GM23338 (cell line): ENCODE measurements at places on chromosomes 6 and 20.

DNA sequence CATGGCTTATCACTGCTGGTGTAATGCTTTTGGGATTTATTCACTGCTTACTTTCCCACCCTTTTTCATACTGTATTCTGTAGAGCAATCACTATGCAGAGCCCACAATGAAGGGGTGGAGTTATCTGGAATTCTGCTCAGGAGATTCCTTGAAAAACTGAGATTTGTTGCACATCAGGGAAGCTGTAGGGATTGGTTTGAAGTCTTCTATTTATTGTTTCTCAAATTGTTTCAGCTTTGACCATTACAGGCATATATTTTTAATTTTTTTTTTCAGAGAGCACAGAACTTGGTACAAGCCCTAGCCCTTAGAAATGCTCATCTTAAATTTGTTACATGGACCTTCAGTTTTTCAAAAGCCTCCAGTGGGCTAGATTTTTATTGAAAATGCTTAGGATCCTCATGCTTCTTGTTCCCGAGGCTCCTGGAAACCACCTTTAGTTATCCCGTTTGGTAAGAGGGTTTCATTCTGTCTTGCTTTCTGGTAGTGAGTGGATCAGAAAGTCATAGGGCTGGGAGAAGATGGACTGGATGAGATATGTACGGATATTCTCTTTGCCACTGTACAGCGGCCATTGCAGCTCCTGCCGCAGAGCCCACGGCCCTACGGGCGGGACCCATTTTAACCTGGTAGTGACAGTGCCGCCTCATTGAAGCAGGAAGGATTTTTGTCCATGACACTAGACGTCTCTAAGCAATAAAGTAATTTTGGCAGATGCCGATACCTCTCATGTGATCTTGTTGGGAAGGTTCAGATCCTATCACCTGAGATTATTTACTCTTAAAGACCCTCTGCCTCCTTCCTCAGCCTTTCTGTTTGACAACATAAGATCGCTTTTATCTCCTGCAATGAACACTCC lies 45.3 kb upstream of the ZNF184 start:
- no peak for DNase-seq

GRCh38 chr6:107731422-107732319 lies 92.4 kb downstream of the SCML4 start:
- no peak for DNase-seq

DNA sequence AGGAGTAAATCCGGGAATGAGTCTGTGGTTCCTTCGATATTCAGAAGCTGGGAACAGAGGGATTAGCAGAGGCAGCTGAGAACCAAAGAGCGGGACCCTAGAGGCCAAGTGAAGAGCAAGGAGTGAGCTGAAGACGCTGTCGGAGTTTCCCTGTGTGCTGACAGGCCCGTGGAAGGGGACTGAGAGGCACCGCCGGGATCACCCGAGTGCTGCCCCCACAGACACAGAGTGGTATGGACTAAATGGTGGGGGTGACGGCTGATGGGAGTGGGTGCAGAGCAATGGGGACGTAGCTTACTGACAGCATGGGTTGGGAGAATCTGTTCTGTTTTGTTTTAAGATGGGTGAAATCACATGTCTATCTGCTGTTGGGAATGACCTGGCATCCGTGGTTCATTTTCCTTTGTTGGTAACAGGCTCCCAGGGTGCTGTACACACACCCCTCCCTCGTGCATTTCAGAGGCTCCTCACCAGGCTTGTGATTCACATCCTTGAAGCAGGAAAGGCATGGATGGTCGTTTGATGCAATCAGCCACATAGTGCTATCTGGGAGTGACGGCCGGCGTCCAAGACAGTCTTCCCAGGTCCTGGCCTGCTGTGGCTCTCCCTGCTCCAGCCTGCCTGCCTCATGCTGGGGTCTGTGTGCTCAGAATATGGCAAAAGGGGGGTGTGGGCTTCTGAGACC lies 97.4 kb downstream of the THBS2 start:
- DNase-seq: no peak

GRCh38 chr20:45300961-45301360 lies 5.7 kb upstream of the RBPJL start:
- DNase-seq: peak; percentile 89

DNA sequence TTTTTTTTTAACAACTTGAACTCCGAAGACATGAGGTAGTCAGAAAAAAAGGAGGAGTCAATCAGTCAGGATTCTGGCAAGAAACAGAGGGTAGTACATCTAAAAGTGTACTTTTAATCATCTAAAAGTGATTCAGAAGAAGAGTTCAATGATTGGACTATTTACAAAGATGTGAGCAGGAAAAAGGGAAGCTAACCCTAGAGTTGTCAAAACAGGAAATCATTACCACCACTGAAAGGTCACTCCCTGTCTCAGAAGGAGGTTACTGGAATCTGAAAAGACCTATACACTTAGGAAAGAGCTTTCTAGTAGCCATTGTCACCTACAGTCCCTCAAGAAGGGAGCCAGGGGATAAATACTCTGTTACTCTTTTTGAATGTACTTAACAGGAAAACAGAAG lies 16.7 kb upstream of the LMBRD1 start:
- DNase-seq: no peak

GRCh38 chr6:6878887-6879585 lies 228.7 kb upstream of the RREB1 start:
- DNase-seq: no peak

GRCh38 chr20:48325656-48326433 lies 502.0 kb downstream of the PREX1 start:
- DNase-seq: no peak

- DNase-seq: no peak
Measured at GRCh38 chr6:126955621-126956020, 162.8 kb upstream of the RSPO3 start.

- no peak for DNase-seq
Measured at GRCh38 chr20:1735417-1736089, 78.0 kb upstream of the SIRPG start.

- no peak for DNase-seq
Measured at GRCh38 chr6:87807475-87807874, 105.4 kb upstream of the AKIRIN2 start.

- peak; percentile 83 for DNase-seq
Measured at GRCh38 chr6:35294308-35294945, 3.2 kb upstream of the DEF6 start.

- no peak for DNase-seq
Measured at GRCh38 chr6:82211326-82211725, 36.2 kb downstream of the IBTK start.

DNA sequence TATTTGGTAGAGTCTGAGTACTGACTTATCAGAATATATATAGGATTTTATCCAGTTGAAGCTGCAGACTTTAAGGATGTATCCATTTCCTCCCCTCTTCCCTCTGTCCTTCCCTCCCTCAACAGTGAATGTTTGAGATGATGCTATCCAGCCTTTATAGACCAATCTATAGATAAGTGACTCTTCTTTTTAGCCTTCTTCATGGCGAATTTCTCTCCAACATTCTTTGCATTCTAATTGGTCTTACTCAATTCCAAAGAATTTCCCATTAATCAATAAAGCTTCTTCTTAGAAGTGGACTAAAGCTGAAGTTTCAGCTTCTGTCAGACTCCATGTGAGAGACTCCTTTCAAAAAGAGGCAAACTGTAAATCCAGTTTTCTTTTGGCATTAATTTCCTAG lies 99.3 kb downstream of the AIG1 start:
- DNase-seq: peak; percentile 10

DNA sequence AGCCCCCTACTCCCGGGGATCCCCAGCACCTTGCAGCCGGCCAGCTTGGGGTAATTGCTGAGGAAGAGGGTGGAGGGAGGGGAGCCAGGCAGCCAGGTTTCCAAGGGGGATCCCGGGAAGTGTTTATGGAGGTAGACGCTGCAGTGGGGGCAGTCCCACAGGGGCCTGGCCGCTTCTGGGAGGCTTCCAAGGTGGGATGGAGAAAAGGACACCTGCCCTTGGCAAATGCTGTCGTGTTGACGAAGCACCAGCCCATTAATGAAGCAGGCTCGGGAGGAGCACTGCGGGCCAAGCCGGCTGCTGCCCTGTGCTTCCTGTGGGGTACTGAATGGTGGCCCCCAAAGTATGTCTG lies 82.4 kb downstream of the TMEM242 start:
- DNase-seq: no peak

GRCh38 chr6:128099571-128100197 lies 198.8 kb upstream of the THEMIS start:
- DNase-seq: no peak

- DNase-seq: no peak
Measured at GRCh38 chr6:122407712-122408111, 8.3 kb downstream of the HSF2 start.

DNA sequence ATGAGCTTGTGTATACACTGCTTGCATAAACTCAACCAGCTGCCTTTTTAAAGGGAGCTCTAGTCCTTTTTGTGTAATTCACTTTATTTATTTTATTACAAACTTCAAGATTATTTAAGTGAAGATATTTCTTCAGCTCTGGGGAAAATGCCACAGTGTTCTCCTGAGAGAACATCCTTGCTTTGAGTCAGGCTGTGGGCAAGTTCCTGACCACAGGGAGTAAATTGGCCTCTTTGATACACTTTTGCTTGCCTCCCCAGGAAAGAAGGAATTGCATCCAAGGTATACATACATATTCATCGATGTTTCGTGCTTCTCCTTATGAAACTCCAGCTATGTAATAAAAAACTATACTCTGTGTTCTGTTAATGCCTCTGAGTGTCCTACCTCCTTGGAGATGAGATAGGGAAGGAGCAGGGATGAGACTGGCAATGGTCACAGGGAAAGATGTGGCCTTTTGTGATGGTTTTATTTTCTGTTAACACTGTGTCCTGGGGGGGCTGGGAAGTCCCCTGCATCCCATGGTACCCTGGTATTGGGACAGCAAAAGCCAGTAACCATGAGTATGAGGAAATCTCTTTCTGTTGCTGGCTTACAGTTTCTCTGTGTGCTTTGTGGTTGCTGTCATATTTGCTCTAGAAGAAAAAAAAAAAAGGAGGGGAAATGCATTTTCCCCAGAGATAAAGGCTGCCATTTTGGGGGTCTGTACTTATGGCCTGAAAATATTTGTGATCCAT lies 15.3 kb downstream of the TNFAIP3 start:
- DNase-seq: no peak

GRCh38 chr6:111651185-111652034 lies 45.7 kb upstream of the TRAF3IP2 start:
- DNase-seq: no peak

DNA sequence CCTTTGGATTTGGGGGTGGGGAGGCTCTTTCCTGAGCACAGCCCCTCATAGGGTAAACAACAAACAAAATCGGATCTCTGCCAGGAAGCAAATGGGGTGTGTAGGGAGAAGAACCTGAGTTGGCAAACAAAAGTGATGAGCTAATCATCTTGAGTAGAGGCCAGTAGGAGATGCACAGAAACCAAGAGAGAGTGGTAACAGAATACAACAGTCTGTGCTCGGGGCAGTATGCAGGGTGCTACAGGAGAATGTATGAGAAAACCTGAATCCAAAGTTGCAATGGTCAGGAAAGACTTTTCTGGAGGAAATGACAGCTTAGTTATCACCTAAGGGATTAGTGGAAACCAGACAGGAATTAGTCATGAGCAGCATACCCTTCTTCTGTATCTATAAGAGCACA lies 177.8 kb downstream of the CDKAL1 start:
- DNase-seq: no peak

DNA sequence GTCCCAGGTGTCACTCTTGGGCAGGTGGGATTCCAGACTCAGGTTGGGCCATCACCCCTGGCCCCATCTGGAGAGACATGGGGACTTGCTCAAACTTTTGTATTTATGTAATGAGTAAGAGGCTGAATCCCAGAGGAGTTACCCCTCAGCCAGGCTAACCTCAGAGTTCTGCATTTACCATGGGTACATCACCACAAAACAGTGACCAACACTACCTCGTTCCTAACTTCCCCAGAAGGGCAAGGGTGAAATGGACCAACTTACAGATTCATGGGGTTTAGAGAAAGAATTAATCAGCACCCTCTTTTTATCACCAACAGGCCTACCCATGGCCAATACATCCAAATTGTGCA lies 259.9 kb upstream of the MARCKS start:
- DNase-seq: no peak

DNA sequence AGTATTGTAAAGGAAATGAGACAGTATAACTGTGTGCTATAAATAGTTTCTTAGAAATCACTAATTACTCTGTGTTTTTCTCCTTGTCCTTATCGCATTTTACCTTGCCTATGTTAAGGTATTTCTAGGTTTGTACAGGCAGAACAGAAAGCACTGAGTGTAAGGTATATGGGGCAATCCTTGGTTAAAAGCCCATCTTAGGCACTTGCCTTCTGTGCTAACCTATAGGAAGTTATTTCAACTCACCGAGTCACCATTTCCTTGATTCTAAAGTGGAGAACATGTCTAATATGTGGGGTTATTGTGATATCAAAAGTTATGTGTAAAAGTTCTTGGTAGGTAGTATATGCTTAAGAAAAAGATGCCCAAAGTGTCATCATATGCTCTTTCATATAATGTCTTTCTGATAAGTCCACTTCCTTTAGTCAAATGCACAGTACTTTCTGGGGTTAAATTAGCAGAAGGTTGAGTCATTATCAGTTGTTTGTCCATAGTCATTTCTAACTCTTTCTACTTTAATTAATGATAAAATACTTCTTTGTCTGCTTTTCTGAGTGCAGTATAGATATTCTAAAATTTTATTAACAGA lies 276.4 kb downstream of the UTRN start:
- DNase-seq: no peak

DNA sequence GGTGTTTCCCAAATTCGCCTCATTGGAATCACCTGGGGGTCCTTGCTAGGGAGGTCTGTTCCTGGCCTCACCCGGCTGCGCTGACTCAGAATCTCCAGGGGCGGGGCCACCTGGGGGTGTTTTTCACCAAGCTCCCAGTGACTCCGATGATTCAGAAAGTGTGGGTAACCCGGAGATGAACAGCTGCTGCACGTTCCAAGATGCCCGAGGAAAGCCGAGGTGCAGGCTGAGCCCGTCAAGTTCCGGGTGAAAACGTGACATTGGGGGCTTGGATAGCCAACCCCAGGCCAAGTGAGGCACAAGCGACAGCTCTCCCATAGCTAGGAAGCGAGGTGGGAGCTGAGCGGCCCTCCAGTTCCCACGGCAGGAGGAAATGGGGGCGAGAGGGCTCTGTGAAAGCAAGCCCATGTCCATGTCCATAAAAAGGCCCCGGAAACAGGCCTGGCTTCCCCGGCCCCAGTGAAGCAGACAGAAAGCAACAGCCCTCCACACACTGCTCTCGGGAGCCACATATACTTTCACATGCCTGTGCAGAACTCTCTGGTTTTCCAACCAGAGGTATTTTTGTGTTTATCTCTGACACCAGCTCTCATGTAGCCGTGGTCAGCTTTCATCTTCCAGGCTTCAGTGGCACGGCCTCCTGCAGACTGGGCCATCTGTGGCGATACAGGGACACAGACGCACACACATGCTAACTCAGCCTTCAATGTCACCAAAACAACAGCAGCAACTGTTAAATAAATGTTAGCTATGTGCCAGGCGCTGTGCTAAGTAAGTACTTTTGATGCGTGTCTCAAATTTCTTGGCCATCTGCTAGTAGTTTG lies 90.7 kb upstream of the CCDC28A start:
- no peak for DNase-seq
